WTC11 (cell line): ENCODE measurements at places on chromosomes 1 and 21. TPM values are rescaled to one million over a fixed set of nuclear protein-coding genes. Genes with fewer than 3 reads are reported as not detected.

DNA sequence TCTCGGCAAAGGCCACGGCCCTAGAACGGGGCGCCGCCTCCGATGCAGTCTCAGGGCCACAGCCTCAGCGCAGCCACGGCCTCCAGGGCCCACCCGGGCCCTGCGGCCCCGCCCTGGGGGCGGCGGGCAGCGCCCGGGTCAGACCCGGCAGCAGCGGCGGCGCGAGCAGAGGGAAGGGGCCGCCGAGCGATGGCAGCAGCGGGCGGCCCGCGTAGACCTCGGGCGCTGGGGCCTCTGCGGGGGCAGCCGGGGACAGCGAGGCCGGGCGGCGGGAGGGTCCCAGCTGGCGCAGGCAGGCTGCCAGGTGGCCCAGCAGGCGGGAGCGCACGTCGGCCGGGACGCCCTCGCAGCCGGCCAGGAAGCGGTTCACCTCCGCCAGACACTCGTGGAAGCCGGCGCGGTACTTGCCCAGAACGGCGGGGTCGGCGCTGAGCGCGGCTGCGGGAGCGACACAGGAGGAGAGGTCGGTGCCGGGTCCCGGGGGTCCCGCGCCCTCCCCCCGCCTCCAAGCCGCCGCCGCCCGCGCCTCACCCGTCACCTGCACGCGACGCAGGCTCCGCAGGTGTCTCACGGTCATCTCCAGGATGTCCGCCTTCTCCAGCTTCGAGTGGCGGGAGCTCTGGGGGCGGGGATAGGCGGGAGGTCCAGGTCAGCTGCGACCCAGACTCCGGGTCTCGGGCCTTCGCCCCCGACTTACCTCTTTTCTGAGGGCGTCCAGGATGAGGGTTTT lies 737 bp downstream of the HES4 start:
- no peak for DNase-seq

DNA sequence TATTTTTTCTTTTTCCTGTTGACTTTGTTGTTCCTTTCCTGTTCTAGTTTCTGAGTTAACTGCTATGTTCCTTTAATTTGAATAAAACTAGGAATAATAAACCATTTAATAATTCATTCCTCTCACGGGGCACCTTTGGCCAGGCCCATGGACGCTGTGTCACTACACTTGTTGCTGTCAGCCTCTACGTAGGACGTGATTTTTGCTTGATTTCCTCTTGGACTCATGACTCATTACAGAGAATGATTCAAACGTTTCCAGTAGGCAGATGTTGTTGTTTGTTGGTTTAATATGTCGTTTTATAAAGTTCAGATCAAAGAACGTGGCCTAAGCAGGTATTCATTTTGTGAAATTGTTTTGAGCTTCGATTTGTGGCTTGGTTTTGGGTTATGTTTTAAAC lies 9.1 kb upstream of the SLC19A1 start:
- no peak for DNase-seq

GRCh38 chr1:107991371-107992066 lies 26.5 kb upstream of the VAV3 start:
- no peak for DNase-seq

DNA sequence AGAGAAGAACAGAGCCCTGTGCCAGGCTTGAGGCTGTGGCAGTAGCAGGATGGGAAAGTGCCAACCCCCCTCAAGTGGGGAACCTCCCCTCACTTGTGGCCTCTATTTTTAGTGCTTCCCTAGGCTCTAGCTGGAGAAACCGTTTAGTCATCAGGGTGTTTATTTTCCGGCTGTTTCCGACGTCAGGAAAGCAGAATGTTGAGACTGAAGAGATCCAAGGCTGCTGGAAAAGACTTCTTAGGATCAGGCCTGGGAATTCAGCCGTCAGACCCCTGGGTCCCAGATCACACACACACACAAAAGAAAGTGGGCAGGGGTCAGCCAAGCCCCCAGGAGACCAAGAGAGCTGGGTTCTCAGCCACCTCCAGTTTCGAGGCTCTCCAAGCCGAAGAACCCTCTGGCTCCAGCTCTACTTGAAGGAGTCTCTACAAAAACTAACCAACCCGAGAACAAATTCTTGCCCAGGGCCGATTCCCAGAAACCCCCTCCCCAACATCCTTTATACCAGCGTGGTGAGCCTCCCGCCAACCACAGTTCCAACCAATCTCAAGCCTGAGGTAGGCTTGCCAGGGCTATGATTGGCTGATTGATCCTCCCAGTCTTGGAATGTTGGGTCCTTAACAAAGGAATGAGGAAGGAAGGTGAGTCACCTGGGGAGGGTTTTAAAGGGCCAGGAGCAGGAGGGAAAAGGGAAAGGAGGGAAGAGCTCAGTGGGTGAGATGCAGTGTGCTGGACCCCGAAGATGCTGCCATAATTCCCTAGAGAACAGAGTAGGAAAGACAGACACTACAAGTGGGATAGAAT lies 2.5 kb upstream of the MEF2D start:
- peak; percentile 84 for DNase-seq

The ACTL8 gene
- total RNA-seq: 0.80 to 1.6 TPM (median 0.87 TPM) in 3 replicates

The SRGAP2B gene
- 48.4 to 64.8 TPM (median 48.7 TPM) in 3 replicates for total RNA-seq

The CLCNKA gene
- total RNA-seq: 1.5 to 2.7 TPM (median 2.7 TPM) in 3 replicates
